ENCODE measurements at places on chromosomes 2 and 18.

GRCh38 chr18:59606193-59607077 is 90.8 kb downstream of the CCBE1 start:
- DNase-seq: no peak

DNA sequence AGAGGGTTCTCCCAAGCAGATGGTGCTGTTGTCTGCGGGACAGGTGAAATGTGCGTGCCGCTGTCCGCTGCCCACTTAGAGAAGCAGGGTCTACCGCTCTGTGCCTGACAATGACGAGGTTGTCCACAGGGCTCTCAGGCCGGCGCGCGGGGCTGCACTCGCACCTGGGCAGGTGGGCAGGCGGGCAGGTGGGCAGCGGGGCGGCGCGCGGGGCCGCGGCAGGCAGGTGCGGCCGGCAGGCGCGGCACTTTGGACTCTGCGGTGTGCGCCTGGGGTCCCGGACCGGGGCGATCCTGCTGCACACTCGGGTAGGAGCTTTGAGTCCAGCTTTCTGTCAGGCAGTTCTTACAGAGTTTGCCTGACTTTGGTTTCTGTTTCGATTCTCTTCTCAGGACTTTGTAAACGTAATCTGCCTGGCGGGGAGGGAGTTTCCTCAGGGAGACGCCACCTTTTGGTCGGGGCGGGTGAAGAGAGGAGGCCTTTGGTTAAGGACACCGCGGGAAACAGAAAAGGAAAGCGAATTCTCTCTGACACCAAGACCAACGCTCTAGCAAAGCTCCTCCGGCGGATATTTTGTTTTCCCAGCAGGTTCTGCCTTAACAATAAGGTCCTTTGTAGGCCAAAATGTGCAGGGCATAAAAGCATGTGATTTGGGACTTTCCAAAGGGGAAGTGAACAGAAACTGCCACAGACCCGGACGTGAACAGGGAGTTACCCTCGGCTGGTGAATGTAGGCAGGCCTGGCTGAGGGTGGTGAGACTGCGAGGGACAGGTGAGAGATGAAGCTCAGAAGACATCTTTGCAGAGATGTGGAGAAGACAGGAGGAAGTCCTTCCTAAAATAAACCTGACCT is at the start of gene IFIH1:
Gene IFIH1 (minus strand): TSS at position 357 of the 853 bp plus-strand sequence. CDS start 377 bp downstream, outside the sequence.
- no peak for DNase-seq

GRCh38 chr2:73253400-73253799 is 19.3 kb downstream of the CCT7 start:
- DNase-seq: no peak

GRCh38 chr2:25333981-25334380 is 7.7 kb downstream of the DNMT3A start:
- no peak for DNase-seq

DNA sequence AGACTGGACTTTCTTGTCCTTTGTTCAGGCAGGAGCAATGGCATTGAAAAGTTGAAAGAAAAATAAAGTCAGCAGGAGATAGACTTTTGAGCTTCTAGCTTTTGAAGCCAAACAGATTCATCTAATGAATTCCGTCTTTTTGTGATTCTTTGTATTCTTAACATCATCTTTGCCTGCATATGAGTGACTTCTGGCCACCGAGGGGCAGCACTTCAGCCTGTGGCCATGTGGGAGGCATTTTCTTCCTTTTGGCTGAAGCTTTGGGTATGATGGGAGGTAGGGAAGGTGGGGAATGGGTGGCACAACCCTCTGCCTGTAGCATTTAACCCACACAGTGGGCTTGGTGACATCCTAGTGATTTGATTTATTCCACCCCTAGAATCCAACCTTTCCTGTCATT is 220.6 kb downstream of the SETBP1 start:
- no peak for DNase-seq

DNA sequence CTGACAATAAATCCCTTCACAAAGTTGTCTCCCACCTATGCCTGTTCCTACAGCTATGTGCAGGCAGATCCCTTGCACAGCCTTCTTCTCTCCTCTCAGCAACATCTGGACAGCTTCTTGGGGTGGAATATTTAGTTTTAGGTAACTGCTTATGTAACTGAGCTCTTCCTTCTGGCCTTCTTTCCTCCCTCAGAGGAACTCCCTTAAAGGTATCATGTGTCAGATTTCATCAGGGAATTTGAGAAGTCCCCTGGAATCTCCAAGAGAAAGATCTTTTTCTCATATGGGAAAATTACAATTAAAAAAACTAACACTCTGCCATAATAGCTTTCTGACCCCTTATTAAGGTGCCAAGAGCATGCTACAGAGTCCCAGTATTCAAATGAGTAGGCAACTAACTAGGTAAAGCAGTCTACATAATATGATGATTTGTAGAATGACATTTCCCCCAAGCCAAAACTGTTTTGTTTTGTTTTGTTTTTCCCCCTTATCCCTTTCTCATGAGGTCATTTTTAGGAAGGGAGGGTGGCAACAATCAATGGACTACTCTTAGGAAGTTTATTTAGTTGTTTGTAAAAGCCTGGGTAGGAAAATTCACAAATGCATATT is 2.4 kb downstream of the TMEM200C start:
- DNase-seq: no peak

- DNase-seq: no peak
These were observed 89.8 kb upstream of the TGIF1 start for GRCh38 chr18:3360211-3360610.

GRCh38 chr18:73668051-73668450 is 479.6 kb downstream of the FBXO15 start:
- no peak for DNase-seq

DNA sequence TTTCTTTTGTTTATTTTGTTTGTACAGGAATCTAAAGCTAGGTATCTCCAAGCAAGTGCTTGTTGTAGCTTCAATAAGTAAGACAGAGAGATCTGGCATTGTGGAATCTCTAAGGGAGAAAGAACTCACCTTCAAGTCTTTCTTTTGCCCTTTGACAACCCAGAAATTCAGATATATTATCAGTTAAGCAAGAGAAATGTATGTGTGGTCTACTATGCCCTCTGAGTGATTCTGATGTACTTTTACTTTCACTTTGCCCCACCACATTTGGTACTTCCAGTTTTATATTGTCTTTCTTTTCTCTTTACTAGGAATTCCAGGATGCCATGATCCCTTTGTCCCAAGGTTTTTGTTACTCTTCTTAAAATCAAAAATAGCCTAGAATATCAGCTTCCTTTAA is 259.6 kb upstream of the PIK3C3 start:
- DNase-seq: no peak

DNA sequence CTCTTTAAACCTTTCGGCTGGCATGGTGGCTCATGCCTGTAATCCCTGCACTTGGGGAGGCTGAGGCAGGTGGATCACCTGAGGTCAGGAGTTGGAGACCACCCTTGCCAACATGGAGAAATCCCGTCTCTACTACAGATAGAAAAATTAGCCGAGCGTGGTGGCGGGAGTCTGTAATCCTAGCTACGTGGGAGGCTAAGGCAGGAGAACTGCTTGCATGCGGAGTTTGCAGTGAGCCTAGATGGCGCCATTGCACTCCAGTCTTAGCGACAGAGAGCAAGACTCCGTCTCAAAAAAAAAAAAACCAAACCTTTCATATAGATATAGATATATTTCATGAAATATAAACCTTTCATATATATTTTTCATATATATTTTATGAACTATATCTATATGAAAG is 864.7 kb downstream of the TRIB2 start:
- DNase-seq: no peak

GRCh38 chr18:68676913-68677312 is 38.0 kb downstream of the TMX3 start:
- DNase-seq: no peak

DNA sequence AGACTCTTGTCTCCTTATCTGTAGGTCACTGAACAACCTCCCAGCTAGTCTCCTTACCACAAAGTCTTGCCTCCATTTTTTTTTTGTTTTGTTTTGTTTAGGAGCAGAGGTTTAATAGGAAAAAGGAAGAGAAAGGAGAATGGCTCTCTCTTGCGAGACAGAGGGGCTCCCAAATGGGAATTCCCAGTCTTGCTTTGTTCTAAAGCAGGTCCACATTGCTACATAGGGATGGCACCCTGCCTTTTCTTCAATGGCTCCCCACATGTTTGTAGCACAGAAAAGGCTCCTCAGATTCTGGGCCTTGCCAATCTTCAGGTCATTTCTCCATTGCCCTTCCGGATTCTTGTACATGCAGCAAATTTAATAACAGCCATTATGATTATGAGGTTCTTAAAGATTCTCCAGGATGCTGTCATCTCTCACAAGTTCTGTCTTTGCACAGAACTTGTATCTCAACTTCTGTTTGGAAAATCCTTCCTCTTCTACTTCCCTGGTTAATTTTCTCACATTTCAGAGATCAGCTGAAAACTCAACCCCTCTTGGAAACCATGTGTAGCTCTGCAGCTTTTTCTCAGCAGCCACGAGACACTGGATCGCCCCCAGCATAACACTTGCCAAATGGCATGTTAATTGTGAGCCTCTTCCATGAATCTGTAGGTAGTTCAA is 23.6 kb downstream of the IL1F10 start:
- no peak for DNase-seq

- DNase-seq: no peak
These were observed 130.2 kb upstream of the ACVR2A start for GRCh38 chr2:147714582-147714981.

DNA sequence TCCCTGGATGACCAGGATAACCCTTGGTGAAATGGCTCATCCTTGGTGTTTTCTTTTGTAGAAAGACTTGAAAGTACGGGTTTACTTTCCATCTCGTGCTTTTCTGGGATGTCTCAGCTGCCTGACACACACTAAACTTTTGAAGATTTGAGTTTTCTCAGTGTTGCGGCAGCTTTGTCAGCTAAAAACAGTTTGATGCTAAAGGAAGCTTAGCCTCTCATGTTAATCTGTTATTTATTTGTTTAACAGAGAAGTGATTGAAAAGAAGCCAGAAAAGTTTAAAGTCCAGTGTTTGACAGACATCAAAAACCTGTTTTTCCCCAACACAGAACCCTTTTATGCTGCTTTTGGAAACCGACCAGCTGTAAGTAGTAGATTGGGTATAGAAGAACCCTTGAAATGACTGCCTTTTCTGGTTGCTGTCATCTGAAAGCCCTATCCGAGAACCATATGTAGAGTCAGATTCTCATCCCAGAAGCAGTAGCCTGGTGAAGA is 72.8 kb downstream of the LPIN1 start:
- DNase-seq: no peak

DNA sequence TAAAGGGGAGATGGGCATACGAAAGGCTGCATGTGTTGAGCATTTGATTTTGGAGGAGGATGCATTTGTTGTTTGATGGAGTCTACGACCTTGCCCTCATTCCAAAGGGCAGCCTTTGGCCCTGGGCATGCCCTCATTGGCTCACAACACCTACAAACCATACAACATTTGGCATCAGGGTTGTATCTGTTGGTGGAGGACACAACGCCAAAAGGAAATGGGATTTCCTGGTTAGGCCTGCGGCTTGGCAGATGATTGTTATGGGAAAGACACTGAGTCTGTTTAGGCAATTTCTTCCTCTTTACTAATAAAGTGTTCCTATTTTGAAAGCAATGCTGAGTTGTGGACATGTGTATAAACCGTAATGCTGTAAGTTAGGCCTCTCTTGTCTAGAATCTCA is 246.9 kb downstream of the LDLRAD4 start:
- DNase-seq: no peak

DNA sequence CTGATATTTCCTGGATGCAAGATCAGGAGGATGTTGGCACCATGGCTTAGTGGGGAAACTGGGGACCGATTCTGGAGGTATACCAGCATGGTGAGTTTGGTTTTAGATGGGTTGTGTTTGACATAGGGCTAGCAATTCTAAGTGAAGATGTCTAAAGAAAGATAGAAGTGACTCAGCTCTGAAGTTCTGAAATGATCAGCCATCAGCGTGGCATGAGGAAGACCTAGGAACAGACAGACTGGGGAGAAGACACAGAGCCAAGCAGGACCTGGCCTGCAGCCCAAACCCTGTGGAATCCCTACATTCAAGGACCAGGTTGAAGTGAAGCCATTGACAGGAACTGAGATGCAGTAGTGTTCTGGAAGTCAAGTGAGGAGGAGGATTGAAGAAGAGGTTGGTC is 39.8 kb downstream of the HRH4 start:
- no peak for DNase-seq

GRCh38 chr2:151165105-151165684 is 96.5 kb downstream of the RBM43 start:
- no peak for DNase-seq

DNA sequence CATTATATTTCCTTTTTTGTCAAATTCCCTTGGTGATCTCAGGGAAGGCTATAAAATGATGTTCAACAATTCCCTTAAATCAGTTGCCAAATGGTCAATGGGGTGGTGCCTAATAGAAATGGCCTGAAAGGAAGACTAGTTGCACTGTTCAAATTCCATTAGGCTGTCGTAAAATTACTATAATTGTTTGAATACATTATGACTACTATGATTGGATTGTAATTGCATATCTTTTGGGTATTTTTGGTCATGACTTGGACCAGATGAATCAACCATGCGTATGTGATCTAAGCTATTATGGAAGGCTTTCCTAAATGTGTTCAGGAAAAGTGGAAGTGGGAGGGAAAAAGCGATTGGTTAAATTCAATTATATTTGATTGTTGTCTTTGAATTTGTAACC is 41.3 kb upstream of the KCNE4 start:
- DNase-seq: no peak

DNA sequence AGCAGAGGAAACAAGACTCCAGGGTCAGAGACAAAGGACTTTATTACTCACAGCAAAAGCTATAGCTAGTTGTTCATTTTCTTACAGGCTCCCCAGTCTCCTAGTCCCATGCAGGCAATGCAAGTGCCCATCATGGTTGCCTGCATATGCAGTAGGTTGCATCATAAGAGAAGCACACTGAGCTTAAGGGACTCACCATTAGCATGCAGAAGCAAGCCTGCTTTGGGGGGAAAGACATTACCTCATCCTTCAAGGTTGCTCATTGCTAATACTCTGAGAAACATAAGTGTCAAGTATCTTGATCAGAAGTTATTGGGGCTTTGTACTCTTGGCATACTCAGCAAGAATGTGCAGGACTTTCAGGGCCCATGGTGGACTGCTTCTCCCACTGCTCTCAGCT is 114.6 kb upstream of the CCDC68 start:
- no peak for DNase-seq

GRCh38 chr2:227862227-227862740 is 9.1 kb upstream of the DAW1 start:
- peak; percentile 59 for DNase-seq

- DNase-seq: no peak
These were observed 24.7 kb upstream of the TOGARAM2 start for GRCh38 chr2:28956415-28956826.

GRCh38 chr2:10059016-10059351 is 15.6 kb downstream of the KLF11 start:
- DNase-seq: no peak

DNA sequence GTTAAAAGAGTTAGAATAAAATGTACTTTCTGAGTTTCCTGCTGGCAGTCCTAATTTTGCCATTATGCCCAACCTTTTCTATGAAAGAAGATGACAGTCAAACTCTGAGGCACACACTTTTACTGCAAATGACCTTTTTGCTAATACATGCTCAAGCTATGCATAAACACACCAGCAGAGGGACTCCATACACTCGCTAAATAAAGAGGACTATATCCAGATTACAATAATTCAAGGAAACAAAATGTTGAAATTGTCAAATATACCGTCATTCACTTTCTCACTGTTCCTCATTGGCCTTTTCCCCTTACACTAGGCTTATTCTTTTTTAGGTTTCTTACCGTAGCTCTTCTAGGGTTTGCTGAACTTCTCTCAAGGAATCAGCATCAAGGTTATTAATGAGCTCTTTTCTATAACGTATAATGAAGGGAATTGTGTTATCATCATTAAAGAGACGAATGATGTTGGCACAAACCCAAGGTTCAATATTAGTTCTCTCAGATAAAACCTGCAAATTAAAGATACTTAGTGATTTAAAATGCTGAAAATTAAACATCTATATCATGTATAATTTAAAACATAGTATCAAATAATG is 25.7 kb downstream of the SRBD1 start:
- DNase-seq: peak; percentile 28

Measured in SK-N-MC (cell line).